AG04450 (cell line): ENCODE measurements at places on chromosomes 7 and 10.

DNA sequence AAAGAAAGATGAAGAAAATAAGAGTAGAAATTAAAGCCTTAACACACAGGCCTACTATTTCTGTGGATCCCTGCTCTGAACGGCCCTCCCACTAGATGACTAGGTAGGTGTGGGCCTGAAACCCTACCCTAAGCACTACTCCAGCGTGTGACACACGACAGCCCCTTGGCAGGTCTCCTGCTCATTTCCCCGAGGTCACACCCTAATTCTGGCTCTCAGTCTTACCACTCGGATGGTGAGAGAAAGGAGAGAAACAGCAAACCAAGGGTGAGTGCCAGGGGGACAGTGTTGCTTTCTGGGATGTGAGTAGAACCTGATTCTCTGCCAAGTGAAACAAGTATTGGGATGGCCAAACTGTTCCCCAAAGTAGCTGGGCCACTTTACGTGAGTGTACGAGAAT lies 12.1 kb downstream of the GALNTL5 start:
- no peak for DNase-seq

DNA sequence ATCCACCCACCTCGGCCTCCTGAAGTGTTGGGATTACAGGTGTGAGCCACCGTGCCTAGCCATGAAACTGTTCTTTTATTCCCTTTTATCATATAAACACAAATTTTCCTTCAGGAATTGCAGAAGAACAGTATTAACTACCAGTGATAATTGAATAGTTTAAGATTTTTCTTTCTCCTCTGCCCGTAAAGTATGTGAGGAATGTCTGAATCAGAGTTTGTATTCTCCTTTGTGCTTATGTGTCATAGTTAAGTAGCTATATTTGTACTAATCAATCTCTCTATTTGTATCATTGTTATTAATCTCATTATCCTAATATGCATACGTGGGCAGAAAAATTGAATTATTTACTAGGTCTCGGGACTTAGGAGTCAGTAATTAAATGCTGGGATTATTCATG lies 83.6 kb downstream of the ZNF277 start:
- DNase-seq: no peak

DNA sequence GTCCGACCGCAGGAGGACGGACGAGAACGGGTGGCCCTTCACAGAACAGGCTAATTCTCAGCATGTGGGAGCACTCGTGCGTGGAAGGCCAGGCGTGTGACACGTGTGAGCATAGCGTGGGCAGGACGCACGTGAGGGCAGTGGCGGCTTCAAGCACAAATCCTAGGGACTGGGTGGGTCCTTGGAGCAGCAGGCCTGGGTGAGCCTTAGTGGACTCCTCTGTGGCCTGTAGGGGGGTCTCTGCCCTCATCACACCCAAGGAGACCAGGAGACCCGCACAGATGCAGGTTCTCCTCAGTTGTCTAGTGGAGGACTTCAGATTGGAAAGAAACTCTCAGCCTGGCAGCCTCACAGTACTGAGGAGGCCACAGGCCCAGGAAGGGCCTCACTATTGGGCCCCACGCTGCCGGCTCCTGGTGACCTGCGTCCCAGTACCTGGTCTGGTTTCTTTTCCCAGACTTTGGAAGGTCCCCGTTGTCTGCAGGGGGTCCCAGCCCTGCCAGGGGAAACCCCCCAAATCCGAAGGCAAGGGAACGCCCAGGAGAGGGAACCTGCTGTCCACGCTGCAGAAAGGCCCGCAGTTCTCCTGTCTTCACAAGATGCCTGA lies 49.1 kb upstream of the FAM20C start:
- DNase-seq: no peak

DNA sequence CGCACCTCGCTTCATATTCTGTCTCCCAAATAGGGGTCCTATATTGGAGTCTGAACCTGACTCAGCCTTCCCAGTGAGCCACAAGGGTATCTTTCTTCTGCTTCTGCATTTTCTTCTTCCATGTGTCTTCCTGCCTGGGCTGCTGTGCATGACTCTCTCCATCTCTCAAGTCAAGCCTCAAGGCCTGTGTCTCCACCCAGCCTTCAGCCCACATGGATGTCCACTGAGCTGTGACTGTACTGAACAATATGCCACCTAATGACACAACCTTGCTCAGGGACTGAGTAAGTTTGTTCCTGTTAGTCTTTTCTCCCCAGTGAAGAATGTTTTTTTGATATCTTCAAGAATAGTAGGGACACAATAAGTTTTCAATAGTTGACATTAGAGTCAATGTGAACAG lies 162.7 kb upstream of the TBX20 start:
- DNase-seq: no peak

DNA sequence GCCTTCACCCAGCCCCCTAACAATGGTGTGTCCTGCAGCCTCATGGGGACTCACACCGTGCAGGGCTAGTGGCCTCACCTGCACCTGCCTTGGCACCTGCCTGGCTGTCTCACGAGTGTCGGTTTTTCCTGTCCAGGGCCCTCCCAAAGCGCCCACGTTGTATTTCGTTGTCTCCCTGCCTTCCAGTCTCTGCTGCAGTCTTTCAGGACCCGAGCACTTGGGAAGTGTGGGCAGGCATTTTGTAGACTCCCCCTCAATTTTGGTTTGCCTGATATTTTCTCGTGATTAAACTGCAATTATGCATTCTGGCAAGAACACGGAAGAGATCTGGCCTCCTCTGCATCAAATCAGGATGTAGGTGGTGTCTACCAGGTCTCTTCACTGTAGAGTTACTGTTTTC lies 17.9 kb downstream of the BNIP3 start:
- no peak for DNase-seq

GRCh38 chr7:112103246-112103645 lies 103.0 kb downstream of the DOCK4 start:
- no peak for DNase-seq

DNA sequence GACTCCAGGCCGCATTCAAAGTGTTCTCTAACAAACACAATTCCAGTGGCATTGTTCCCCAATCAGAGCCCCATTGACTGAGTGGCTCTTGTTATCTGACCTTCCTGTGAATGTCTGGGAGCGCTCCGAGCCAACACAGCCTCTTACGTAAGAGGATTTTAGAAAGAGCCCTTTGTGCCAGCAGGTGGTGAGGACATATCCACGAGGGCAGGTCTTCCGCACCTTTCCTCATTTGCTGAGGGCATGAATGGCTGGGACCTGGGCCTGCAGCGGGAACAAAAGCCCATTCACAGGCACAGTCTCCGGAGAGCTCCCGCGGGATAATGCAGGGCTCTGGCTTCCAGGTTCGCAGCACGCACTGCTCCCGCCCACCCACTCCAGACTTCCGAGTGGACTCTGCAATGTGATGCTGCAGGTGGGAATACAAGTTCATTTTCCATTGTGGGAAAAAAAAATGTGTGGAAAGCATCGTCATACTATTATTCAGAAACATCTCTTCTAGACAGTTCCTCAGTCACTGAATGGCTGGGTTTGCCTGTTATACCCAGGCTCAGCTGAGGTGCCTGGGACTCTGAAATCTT lies 295.0 kb upstream of the IGFBP3 start:
- DNase-seq: no peak

GRCh38 chr10:70267161-70267933 lies 16.5 kb downstream of the NPFFR1 start:
- peak; percentile 95 for DNase-seq

DNA sequence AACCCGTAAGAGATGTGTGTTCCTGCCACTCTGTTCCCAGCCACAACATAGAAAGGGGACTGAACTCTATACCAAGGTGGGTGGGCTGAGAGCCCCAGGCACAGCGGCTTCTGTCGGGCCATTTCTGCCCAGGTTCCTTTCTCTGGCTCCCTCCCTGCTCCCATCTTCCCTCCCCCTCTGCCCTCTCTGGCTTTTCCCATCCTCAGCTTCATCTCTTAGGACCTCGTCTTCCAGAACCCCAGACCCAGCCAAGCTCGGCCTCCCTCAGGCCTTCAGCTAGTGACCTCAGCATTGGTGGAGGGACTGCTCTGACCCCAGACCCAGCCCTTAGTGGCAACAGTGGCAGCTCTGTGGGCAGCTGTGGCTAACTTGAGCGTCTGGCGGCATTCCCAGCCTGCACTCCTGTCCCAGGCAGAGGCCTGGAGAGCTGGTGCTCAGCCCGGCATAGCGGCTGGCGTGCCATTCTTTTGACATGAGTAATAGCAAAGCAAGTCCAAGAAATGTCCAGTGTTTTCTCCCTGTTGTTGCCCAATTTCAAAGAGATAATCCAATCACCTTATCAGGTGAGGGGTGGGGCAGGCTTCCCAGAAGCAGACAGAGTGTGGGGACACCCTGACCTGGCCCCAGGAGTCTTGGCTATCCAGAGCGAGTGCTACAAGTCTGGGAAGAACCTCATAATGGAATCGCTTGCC lies 15.9 kb downstream of the PTPRE start:
- no peak for DNase-seq

GRCh38 chr10:65611592-65611991 lies 1314.2 kb upstream of the LRRTM3 start:
- peak; percentile 4 for DNase-seq

- peak; percentile 71 for DNase-seq
Observed at GRCh38 chr7:13800694-13801448, 188.6 kb downstream of the ETV1 start.

GRCh38 chr10:47403446-47404318 lies 19.6 kb upstream of the ZNF488 start:
- no peak for DNase-seq

DNA sequence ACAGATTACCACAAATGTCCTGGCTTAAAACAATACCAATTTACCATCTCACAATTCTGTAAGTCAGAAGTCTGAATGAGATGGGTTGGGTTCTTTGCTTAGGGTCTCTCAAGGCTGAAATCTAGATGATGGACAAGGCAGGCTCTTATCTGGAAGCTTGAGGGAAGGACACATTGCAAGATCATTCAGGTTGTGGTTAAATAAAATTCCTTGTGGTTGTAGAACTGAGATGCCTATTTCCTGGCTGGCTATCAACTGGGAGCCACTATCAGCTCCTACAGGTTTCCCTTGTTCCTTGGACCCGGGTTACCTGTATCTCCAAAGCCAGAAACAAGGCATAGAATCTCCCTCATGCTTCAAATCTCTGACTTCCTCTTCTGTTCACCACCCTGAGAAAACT lies 148.4 kb downstream of the MDFIC start:
- no peak for DNase-seq

- DNase-seq: no peak
Observed at GRCh38 chr7:96241855-96242254, 80.0 kb downstream of the SLC25A13 start.

DNA sequence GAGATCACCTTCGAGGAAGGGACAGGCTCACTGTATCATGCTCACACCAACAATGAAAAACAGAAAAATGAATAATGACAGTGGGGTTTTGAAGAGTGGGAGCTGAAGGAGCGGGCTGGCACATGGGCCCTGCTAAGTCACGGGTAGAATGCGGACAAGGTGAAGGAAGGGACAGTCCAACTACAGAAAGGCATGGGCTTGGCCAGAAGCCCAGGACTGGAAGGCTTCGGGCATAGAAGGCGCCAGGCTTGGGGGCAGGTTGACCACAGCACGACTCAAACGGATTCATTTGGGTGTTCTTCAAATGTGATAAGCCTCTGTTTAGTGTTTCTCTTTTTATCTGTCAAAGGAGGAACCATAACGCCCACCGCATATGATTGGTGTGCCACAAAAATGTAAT lies 509.5 kb downstream of the CCSER2 start:
- DNase-seq: no peak

GRCh38 chr10:121994429-121994941 lies 5.5 kb downstream of the TACC2 start:
- DNase-seq: no peak

DNA sequence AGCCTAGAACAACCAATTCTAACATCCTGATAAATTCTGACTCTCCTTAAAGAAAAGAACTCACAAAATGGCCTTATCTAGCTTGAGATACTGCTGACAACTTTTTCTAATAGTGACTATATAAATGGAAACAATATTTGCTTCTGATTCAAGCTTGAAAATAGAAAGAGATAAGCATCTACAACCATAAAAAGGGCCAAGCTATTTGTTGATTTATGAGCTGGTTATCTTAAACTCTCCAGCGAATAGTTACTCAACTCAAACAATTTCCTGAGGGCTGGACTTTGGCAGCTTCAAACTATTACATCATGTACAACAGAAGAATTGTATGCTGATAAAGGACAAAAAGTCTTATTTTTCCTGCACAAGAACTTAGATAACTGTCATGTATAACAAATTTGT lies 4.6 kb downstream of the USP54 start:
- peak; percentile 21 for DNase-seq

DNA sequence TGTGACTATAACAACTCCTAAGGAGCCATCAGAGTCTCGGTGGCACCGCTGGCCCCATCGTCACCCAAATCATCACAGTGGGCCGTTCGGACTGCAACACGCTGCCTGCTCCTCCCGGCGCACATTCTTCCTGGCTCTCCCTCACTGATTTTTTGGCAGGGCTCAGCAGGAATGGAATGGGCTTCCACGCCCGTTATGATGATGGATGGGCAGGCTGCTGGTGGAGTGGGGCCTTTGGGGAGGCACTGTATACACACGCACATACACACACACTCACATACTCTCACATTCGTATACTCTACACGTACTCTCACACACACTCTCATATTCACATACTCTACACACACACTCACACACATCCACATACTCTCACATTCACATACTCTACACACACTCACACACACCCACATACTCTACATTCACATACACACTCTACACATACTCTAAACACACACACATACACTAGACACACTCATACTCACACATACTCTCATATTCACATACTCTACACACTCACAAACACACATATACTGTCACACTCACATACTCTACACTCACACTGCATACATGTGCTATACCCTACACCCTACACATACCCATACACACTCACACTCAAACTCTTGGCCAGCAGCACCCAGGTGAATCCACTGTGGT lies 99.8 kb downstream of the KCNMA1 start:
- peak; percentile 24 for DNase-seq

DNA sequence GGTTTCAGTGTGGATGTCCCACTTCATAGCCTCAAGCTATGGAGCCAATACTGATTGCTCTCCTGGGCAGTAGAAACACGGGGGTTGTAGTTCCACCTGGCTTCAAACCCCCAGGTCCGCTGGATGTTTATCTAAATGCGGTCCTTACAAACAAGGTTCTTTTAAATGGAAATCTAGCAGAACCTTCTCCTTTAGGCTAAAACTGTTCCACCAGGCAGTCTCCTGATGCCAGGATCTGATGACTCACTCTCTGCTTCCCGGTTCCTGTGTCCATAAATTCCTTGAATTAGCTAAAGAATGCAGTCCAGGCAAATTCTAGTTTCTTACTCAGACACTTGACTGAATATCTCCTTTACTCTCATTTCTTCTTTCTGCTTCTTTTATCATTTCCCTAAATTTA lies 108.4 kb upstream of the FAM3C start:
- peak; percentile 8 for DNase-seq
